ENCODE measurements at places on chromosomes 1 and 21.

DNA sequence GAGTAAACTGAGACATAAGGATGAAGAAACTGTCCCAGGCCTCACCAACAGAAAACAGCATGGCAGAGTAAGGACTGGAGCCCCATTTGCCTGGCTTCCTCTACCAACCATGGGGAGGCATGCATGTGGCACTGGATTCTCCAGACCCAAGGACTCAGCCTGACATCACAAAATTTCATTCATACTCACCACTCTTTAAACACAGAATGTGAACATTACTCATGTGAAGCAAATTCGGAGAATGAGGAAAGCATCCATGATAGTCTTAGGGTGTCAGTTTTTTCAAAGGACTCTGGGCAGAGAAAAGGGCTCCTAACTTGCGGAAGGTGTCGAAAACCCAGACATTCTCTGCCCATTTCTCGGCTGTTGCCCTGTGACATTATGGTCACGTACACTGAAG is 83.9 kb downstream of the PCNX2 start:
- no peak for DNase-seq

GRCh38 chr1:235455823-235456222 is 48.4 kb downstream of the B3GALNT2 start:
- no peak for DNase-seq

DNA sequence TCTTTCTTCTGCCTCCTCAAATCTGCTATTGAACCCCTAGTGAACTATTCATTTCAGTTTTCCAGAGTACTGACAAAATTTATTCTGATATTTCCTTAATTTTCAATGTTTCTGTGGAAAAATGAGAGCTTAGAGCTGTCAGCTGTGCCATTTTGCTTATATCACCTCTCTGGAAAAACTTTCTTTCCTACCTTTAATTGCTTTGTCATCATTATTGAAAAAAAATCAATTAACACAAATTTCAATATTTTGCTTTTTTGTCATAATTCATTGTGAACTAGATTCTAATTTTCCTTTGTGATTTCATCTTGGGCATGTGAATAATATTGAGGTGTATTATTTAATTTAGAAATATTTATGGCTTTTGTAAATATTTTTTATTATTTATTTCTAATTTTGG is 126.5 kb downstream of the C1orf94 start:
- DNase-seq = no peak

DNA sequence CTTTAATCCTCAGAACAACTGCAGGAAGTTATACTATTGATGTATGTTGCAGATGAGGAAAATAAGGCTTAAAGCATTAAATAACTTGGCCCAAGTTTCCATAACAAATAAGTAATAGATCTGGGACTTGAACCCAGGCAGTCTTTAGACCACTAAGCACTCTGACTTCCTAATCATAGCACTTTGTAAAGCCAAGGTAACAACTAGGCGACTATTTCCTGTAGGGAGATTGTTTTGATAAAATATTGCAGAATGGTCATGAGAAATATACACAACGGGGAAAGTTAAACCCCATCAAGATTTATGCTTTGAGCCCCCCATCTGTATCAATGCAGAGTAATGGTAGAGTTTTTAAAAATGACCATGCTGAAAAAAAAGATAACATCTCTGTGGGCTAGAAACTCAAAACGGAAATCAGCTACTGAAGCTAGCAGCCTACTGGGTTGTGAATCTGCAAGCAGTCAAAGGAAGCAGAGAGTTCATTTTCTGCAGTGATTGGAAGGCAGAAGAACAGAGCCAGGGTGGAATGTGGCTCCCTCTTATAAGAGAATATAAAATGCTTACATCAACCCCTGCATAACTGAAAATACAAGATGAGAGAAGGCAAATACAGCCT is 111.2 kb upstream of the OLIG2 start:
- DNase-seq = no peak

DNA sequence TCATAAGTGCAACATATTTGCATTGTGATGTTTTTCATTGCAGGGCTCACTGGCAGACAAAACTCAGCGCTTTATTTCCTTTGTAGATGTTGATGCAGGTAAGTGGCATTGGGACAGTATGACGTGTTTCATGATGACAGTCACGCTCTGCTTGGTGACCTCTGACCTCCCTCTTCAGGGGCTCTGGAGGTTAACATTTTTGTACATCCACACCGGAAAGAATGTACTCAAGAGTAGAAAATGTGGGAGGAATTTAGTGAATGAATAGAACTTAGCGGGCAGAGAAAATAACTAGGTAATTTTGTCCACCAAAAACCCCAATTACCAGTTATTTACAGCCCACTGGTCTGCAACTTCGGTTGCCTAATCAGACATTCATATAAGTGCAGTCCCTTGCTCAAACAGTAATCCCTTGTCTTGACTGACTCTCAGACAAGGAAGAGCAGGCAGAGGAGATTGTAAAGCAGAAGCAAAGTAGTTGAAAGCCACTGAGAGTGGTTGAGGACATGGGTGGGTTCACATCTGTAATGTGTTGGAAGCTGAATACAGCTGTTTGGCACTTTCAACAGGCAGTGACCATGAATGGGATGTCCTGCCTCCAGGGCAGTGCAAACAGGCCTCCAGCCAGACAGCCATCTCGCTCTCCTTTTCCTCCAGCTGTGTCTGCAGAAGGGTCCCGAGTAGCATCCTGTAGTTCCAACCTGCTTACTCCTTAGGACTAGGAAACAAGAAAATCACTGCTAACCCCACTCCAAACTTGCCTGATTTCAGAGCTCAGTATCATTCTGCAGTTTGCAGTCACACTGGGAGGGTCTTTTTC is 188.9 kb downstream of the NRIP1 start:
- DNase-seq = peak; percentile 31

DNA sequence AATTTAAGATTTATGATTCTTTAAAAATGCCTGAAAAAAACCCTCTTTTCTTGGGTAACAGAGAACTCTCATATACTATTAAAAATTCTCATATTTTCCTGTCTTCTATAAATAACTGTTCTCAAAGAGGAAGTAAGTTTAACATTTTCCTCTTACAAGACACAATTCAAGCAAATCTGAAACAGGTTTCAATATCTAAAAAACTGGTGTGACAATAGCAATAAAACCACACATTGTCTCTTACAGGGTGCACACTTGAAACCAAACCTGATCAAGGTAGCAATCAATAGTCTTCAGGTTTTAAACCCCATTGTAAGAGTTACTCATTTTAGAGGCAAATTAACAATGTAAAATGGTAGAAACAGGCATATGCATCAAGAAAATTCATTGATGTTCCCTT is 28.0 kb downstream of the FUBP1 start:
- DNase-seq = no peak

Measured in right hindlimb (tissue), 1 donor.